ENCODE measurements at places on chromosomes 1 and 21.

DNA sequence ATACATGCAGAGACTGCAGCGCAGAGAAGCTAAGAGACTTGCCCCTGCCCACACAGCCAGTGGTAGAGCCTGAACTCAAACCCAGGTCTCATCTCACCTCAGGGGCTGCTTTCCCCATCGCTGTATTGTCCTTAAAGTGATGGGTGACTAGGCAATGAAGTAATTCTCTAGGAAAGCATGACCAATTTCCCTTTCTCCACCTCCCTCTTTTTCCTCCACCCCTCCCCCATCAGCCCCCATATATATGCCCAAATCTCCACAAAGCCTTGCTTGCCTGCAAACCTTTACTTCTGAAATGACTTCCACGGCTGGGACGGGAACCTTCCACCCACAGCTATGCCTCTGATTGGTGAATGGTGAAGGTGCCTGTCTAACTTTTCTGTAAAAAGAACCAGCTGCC, at the start of gene IL24:
TSS of gene IL24 (plus strand) at position 269 of the 400 bp plus-strand sequence. CDS start 390 bp downstream, outside the sequence.
- no peak for DNase-seq

DNA sequence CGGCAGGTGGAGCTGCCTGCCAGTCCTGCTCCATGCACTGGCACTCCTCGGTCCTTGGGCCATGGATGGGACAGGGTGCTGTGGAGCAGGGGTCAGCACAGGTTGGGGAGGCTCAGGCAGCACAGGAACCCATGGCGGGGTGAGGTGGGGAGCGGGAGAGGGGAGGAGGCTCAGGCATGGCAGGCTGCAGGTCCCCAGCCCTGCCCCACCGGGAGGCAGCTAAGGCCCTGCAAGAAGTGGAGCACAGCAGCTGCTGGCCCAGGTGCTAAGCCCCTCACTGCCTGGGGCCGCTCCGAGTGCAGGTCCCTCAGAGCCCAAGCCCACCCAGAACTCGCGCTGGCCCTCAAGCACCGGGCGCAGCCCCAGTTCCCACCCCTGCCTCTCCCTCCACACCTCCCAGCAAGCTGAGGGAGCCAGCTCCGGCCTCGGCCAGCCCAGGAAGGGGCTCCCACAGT, 691 bp upstream of the GBP5 start:
- no peak for DNase-seq

DNA sequence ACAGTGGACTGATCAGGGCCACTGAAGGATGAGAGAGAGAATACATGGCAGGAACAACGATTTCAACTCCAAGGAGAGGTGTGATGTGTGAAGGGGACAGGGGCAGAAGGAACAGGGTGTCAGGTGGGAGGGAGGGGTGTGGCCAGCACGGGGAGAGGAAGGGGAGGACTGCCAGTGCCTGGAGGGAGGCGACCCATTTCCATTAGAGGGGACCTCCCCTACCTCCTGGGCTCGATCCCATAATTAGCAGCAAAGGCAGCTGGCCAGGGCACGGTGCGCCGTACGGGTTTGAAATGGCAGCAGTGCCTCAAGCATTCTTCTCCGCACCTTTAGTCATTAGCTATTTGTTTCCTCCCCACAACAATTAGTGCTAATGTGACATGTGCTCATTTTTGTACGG, 22.7 kb downstream of the CRYAA start:
- DNase-seq, result no peak

DNA sequence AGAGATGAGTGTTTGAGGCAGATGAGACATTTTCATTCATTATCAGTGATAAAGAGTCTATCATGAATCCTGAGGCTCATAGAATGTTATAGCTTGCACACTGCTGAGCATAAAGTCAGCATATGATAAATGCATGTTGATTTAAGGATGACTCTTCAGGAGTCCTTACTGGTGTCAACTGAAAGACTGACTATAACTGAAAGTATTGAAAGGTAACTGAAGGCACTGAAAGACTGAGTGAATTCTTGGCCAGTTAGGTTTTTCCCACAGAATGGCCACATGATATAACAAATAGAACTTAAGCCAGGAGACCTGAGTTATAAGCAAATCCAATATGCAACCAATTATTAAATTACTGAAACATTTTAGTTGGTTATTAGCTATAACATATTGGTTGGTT, 69.0 kb upstream of the HSD17B7 start:
- DNase-seq, result no peak

- DNase-seq, result no peak
Measured at GRCh38 chr1:184896000-184896399, 78.3 kb downstream of the NIBAN1 start.

GRCh38 chr1:2604156-2604843, 17.7 kb downstream of the PRXL2B start:
- no peak for DNase-seq

GRCh38 chr1:114336360-114336759, 174.6 kb downstream of the TRIM33 start:
- DNase-seq, result no peak

DNA sequence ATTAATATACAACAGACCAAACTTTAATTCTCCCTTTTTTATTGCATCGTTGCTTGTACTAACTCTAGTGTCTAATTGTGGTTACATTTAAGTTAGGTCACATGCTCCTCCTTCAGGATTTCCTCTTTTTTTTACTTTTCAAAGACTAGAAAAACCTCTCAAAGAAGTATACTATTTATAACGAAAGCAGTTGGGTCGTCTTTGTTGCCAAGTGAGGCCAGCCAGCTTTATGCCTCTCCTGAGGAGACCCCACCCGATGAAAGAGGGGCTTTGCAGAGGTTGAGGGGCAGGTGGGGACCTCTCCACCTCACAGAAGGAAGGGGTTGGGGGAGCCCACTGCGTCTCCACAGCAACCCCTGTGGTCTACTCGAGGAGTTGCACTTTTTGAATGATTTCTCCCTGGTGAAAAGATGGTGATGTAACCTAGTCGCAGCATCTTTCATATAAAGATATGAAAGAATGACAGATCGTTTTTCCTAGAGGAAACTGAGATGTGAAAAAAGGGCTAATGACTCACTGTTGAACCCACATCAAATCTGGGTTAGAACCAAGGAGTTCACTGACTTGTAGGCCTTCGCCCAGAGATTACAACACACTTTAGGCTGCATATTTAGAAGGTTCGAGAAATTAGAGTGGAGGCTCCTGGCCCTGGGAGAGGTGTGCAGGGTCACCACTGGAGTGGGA, 6.4 kb downstream of the TGFB2 start:
- DNase-seq, result no peak

- DNase-seq, result no peak
Measured at GRCh38 chr1:241020851-241021697, 335.9 kb downstream of the RGS7 start.

GRCh38 chr1:21451981-21452411, 12.1 kb downstream of the NBPF3 start:
- no peak for DNase-seq

DNA sequence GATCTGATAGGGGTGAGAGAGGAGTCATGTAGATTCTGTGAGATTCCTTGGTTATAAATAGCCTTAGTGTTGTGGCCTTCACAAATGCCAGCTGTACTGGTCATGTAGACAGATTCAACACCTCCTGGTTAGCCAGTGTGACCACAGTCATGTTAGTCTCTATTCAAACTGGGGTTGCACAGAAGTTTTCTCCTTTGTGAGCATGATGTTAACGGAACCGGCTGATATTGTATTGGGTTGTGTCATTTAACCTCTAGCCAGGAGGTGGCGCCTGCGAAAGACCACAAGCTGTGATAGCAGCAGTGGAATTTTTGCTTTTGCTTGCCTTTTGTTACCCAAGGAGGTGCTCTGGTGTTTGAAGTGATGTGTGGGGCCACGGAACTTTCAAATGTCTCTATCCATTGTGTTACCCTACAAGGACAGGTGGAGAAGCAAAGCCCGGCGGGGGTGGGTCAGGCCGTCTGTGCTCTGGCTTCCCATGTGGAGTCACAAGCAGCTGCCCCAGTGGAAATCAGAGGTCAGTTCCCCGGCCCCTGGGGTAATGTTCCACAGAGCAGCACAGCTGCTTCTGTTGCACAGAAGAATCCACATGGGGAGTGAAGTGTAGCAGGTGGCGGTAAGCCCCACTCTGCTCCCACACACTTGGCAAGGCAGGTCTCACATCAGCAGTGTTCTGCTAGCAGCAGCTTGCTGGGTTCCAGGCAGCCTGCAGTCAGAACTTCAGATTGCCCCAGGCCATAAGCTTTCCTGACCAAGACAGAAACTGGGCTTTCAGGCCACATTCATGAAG, 112.6 kb downstream of the ADAMTS1 start:
- no peak for DNase-seq

DNA sequence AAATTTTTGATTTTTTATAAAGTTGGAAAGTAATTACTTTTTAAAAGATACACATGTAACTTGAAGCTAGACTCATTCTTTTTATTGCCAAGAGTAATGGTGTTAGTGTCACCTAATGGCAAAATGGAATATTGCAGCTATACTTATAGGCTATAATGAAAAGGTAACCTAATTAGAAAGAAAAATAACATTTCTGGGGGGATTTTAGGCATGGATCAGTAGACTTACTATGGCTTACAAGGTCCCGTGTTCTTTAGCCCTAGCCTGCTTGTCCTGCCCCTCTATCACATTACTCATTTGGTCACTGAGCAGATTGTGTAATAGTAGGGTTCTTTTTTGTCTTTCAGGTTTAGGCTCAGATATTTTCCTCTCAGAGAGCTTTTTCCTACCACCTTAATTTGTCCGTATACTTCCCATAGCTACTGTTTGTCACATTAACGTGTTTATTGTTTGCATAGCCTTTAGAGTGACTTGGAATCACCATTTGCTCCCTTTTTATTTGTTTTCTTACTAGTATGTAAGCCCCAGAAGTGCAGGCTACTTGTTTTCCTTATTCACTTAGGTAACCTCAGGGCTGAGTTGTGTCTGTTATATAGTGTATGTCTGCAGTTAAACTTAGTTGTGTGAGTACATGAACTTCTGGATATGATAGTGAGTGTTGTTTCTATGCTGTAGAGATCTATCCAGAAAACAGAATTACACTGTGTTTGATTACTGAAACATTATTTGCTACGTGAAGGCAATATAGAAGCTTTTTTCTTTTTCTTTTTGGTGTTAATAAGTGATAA, 58.7 kb downstream of the RABGAP1L start:
- no peak for DNase-seq

DNA sequence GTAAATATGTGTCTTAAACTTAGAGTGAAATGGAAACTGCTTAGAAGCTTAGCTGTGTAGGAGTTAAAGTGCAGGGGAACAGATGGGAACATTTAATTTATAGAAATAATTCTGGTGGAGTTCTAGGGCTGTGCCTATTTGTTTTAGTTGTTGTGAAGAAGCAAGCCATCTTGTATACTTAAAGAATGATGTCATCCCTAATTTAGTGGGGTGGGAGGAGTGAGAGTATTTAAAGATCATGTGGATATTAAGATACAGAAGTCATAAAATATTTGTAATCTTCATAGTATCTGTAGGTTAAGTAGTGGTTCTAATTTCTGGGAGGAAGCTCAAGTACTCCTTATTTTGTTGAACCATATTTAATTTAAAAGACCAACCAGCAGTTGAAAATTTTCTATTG, 41.5 kb downstream of the BACH1 start:
- no peak for DNase-seq
